ENCODE measurements at places on chromosomes 4 and X. TPM values are rescaled to one million over a fixed set of nuclear protein-coding genes. Genes with fewer than 3 reads are reported as not detected.

DNA sequence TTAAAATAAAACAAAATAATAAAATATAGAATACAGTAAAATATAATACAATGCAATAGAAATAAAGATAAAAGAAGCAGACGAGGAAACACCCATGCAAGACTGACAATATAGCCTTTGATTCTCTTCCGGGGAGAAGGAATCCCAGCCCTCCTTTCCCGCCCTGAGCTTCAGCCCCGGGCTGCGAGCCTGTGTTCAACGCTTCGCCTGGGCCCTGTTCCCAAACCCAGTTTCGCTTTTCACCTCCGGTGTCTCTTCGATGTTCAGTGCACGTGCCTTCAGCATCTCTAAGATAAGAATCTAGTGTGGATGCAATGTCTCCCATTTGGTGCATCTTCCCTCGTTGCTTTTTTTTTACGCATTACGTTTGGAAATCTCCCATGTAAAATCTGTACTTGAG lies 38.4 kb upstream of the ARSD start:
- DNase-seq = no peak

The ETDB gene
- not detected for total RNA-seq

- DNase-seq = no peak
Measured at GRCh38 chr4:77172336-77172735, 15.3 kb downstream of the CCNG2 start.

- DNase-seq = no peak
Measured at GRCh38 chr4:25861280-25861950, 1.4 kb downstream of the SEL1L3 start.

DNA sequence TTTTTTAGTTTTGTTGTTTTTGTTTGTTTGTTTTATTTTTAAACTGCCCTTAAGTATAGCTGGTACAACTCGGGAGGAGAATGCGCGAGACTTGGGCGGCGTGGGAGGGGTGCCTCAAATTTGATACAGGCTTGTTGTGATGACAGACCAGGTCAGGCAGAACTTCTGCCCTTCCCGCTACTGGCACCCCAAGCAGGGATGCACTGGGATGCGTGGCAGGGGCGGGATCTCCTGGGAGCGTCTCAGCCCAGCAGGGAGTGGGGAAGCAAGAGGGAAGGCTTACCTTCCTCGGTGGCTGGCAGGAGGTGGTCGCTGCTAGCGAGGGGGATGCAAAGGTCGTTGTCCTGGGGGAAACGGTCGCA lies 851 bp downstream of the SFRP2 start:
- no peak for DNase-seq

GRCh38 chr4:10013722-10014121 lies 7.6 kb downstream of the SLC2A9 start:
- no peak for DNase-seq

DNA sequence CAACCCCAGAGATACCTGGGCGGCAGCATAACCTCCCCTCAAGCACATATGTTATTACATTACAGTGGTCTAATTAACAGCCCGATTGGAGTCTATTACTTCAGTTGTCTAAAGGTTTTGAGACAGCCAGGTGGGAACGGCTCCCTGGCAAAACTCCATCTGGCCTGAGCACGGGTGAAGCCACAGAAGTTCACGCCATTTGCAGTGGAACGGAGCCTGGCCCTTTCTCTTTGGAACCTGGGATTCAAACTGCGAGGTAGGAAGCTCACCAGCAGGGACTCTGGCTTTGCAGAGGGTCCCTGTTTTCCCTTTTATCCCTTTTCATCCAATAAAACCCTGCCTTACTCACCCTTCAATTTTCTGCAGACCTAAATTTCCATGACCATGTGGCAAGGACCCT lies 45.9 kb upstream of the NEIL3 start:
- no peak for DNase-seq

The FAM184B gene
- total RNA-seq = 2.2 TPM

Measured in dorsolateral prefrontal cortex (tissue), 122 donors.